ENCODE measurements at places on chromosomes 1 and 21. TPM values are rescaled to one million over a fixed set of nuclear protein-coding genes. Genes with fewer than 3 reads are reported as not detected.

DNA sequence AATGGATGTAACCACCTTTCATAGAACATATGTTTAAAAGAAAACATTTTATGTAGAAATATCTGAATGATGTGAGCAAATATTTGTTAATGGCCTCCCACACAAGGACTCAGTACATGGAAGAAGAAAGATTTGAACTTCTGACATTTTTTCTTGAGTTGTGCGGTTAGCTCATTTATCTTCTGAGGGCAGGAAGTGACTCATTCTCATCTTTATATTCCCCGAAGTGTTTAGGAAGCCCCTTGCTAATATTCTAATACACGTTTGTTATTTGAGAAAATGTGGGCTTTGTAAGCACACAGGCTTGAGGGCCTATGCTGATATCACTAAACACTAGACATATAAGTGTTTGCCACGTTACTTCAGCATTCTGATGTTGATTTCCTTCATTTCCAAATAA lies 392.5 kb upstream of the PTBP2 start:
- DNase-seq, result no peak

- DNase-seq, result no peak
Observed at GRCh38 chr1:244010703-244011123, 40.4 kb upstream of the ZBTB18 start.

- no peak for DNase-seq
Observed at GRCh38 chr1:207024202-207025145, 8.1 kb downstream of the C1orf116 start.

- no peak for DNase-seq
Observed at GRCh38 chr1:68049941-68050878, at the start of gene DIRAS3. TSS of gene DIRAS3 (minus strand) at chr1:68050627. CDS start at chr1:68047297, 3,330 bp downstream.

DNA sequence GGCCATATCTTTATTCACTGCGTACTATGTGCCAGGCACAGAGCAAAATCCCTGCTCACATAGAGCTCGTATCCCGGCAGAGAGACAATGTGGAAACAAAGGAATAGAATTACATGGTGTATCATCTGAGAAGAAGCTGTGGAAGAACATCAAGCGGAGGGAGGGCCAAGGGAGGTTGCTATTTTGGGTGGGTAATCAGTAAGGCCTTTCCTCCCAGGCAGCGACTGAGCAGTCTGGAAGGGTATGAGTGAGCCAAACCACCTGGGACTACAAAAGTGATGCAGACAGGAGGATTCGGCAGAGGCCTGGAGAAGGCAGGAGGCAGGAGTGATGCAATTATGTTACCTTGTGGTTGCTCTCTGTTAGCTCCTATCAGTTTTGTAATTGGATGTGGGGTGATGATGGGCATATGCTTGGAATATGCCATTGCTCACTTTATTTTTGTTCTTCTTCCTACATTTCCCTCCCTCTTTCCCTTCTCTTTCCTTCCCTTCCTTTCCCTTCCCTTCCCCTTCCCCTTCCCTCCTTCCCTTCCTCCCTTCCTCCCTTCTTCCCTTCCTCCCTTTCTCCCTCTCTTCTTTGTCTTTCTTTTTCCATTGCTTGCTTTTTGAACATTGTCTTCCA lies 172.9 kb downstream of the DISC1 start:
- DNase-seq, result no peak

- no peak for DNase-seq
Observed at GRCh38 chr1:108829498-108829916, 27.4 kb downstream of the AKNAD1 start.

DNA sequence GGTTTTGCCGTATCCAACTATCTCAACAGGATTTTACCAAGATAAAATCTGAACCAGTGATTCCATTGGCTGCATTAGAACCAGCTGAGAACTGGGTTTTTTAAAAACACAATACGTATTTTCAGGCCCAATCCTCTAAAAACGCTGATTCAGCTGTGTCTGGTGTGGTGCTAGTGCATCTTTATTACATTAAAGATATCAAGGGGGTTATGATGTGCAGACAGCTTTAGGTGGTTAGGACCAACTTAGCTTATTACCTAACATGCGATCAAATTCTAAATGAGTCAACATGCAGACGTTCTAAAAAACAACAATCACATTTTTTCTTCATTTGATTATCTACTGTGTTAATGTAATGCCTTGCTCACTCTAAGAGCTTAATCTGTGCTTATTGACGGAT lies 32.0 kb upstream of the EXO1 start:
- DNase-seq, result no peak

DNA sequence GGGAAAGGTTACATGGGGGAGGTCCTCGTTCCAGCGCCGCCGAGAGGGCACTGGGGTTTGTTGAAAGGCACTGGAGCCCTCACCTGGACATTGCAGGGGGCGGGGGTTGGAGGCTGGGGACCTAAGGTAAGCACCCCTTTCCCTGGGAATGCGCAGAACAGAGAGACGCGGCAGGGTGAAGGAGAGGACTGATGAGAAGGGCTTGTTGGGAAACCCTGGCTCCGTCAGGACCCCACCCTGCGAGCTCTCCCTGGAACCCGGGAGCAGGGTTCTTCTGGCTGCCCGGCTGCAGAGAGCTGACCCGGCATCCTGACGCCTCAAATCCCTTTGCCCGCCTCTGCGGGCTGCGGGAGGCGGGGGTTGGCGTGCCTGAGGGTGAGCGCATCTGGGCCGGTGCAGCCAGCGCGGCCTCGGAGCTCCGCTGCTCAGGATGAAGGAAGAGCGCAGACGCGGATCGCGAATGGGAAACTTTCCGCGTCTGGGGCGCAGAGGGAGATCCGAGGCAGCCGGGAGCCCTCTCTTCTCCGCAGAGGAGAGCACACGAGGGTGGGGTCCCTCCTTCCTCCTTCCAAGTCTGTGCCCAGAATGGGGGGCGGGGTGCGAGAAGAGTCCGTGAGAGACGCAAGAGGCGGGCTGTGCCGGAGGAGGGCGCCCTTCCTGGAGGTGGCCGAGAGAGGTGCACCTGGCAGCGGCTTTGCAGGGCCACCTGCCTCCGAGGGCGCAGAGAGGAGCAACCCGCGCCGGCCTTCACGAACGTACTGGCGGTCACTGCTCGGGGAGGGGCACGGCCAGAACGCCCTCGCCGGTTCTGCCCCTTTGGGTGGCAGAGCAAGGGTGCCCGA lies 2.4 kb downstream of the IGSF21 start:
- DNase-seq, result no peak

GRCh38 chr1:209199822-209200221 lies 383.7 kb upstream of the CAMK1G start:
- no peak for DNase-seq

The LCE3E gene
- not detected for total RNA-seq

The FCGR3B gene
- total RNA-seq, result 10.9 TPM

The CD1E gene
- total RNA-seq, result not detected

All from mesenteric fat pad (tissue), 1 donor.